ENCODE measurements at places on chromosomes 6 and 20. TPM values are rescaled to one million over a fixed set of nuclear protein-coding genes. Genes with fewer than 3 reads are reported as not detected.

Gene TRIM31
- not detected for total RNA-seq

Gene GPX5
- total RNA-seq, result not detected

Gene TAGAP
- total RNA-seq, result 0.42 TPM

Gene NRSN1
- total RNA-seq, result not detected

Gene SLC22A7
- total RNA-seq, result not detected

Gene PLCB4
- 4.4 TPM for total RNA-seq

Gene BTNL2
- not detected for total RNA-seq

Gene SLA2
- not detected for total RNA-seq

Gene KCNK5
- 0.07 TPM for total RNA-seq

Gene SLC24A3
- total RNA-seq, result 0.09 TPM

Gene C20orf204
- total RNA-seq, result 0.74 TPM

Gene SALL4
- 0.05 TPM for total RNA-seq

Gene ALDH8A1
- 0.70 TPM for total RNA-seq
